ENCODE measurements at places on chromosomes 2 and 18.

- DNase-seq, result no peak
These were observed 25.1 kb downstream of the ASXL2 start for GRCh38 chr2:25853038-25853638.

DNA sequence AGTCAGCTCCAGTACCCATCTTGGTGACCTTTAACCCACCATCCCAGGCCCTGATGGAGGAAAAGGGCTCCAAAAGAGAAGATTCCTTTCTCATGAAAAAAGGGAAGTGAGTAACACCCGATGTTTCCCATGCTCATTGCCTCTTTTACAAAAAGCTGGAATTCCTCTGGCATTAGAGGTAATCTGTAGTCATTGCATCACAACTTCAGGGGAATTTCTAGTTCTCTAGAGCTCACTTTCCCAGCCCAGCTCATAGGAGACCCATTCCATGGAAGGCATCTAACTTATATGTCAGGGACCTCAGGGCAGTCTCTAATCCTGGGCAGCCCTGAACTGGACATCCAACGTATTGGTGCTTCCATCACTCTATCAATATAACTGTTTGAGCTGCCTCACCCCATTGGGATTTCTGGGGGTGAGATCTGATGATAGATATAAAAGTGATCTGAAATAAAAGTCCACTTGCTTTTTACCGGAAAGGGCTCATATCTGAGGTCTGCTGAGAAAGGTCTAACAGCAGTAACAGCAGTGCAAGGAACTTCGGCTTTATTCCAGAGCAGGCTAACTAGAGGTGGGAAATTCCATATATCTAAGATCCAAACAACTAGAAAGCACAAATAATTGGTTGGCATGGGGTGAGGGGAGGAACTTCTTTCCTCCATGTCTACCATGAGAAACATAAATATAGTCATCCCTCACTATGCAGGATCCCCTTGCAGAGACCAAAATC, 106.1 kb downstream of the ETAA1 start:
- DNase-seq, result no peak

- DNase-seq, result no peak
These were observed 137.4 kb upstream of the CDCA7 start for GRCh38 chr2:173217116-173217840.

GRCh38 chr2:223523551-223524001, 78.6 kb downstream of the SCG2 start:
- DNase-seq, result no peak

- no peak for DNase-seq
These were observed 374.2 kb downstream of the TDRD15 start for GRCh38 chr2:21498016-21498415.

GRCh38 chr2:70143314-70144150, 47.3 kb downstream of the C2orf42 start:
- peak; percentile 54 for DNase-seq

DNA sequence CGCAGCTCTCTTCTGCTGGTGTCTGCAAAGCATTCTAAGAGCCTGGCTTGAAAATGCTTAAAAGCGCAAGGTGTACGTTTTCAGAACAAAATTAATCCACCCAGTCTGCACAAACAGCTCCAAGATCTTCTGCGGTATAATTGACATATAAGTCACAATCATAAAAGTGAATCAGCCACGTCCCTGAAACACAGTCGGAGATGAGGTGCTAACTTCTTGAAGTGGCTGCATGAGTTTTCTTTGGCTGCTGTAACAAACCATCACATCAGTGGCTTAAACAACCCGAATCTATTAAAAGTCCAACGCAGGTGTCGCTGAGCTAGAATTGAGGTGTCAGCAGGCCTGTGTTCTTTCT, 32.6 kb downstream of the ARL4C start:
- no peak for DNase-seq

GRCh38 chr2:238462782-238463396, 36.2 kb downstream of the ASB1 start:
- DNase-seq, result no peak

DNA sequence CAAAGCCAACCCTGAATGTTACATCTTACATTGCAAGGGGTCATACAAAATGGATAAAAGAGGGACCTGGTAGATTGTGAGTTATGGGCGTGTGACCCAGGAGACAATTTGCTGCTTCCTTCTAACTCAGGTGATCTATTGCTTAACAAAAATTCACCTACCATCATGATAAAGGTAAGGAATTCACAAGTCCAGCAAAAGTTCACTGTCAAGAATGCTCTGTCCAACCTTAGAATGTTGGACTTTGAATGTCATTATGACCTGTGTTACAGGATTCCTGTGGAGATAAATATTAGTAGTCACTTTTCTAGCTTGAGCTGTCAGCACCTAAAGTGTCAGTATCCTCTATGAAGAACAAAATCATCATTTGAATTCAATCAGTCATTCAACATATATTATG, 7.9 kb upstream of the KLF7 start:
- DNase-seq, result no peak

GRCh38 chr2:173151671-173152401, 76.2 kb downstream of the MAP3K20 start:
- DNase-seq, result no peak

- no peak for DNase-seq
These were observed 1210.6 kb upstream of the NXPH2 start for GRCh38 chr2:139990646-139991335.

GRCh38 chr2:44706681-44707553, 234.6 kb upstream of the SIX3 start:
- no peak for DNase-seq

DNA sequence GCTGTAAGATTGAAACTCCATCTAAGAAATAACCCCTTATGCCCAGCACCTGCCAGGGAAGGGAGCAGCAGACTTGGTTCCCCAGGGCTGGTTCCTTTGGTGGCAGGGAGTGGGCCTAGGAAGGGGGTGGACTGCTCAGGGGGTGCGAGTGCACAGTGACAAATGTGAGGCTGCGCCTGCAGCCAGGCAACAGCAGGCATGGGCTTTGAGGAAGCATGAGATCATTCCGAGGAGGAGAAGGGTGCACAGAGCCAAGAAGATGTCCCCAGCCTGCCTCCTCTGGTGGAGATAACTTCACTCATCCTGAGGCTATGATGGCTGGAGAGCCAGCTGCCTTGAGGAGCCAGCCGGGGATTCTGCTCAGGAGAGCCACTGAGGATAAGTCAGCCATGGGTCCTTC, 158.0 kb downstream of the CAPN13 start:
- DNase-seq, result no peak

GRCh38 chr2:154495455-154495868, 203.0 kb upstream of the KCNJ3 start:
- DNase-seq, result no peak

GRCh38 chr2:45634223-45634622, 17.3 kb upstream of the PRKCE start:
- DNase-seq, result no peak

- DNase-seq, result no peak
These were observed 72.7 kb downstream of the GREB1L start for GRCh38 chr18:21314724-21315123.

DNA sequence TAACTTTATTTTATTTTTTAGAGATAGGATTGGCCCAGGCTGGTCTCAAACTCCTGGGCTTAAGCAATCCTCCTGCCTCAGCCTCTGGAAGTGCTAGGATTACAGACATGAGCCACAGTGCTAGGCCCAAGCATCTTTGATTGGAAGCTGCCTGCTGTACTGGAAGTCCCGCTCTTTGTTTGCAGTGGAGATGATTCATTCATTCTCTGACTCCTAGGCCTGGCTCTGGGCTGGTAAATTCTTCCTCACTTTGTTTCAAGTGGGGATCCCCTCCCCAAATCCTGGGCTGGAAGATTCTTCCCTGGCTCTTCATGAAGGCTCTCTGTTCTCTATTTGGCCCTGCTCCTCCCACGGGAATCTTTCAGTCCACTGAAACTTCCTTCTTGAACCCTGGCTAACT, 81.9 kb downstream of the NEURL3 start:
- no peak for DNase-seq

DNA sequence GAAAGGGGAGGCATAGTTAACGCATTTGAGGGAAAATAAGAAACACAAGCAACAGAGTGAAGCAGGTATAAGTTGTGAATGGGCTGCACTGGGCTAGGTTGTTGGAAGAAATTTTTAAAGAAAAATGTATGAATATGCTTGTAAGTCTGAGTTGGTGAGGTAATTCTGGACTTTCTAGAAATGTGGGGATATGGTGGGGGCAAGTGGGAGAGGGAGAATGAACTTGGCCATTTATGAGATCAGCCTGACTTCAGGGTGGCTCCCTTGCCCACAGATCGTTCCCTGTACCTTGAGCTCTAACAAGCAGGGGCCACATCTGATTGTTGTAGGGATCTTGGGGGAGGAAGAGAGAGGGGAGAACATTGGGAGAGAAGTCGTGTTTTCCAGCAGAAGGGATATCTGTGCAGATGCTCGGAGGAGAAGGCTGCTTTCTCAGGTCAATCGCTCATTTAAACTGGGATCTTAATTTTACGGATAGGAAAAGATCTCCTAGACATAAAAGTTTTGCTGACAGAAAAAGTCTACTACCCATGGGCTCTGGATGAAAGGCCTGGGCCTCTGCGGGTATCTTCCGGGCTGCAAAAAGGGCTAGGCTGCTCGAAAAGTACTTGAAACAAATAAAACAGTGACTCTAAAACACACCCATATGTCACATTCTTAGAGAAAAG, 42.5 kb upstream of the FZD5 start:
- DNase-seq, result no peak

- DNase-seq, result no peak
These were observed 49.3 kb downstream of the PTRHD1 start for GRCh38 chr2:24743924-24744323.

GRCh38 chr18:26488417-26489009, 59.8 kb downstream of the KCTD1 start:
- no peak for DNase-seq

- DNase-seq, result no peak
These were observed 40.6 kb upstream of the INHBB start for GRCh38 chr2:120305296-120305695.

DNA sequence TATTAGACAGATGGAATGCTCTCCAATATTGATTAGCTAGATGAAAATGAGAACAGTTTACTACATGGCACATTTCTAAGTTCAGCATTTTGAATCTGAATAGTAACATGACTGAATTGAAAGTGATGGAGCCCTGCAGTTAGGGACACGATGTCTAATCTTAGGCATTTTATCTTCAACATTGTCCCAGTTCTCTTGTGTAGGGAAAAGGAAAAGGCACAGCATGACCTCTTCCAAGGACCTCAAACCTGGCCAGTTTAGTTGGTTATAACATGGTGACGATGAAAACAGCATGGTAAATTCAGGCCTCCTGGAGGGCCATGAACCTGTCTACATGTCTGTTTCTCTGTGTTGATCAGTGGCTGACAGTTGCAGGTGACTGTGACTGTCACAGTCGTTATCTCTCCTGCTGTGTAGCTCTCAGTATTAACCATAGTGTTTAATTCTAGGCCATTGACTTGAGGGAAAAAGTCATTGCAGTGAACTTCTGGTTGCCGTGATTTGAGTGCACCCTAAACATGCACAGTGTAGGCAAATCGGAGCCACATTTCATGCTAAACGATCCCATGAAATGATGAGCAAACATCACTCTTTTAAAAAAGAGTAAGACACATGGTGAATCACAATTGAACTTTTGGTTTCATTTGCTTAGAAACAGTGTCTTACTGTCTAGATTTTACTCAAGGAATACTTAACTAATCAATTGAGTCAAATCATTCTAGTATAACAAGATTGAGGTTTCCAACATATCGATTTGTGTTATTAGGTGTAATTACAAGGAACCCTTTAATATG, 129.7 kb downstream of the PHLPP1 start:
- DNase-seq, result no peak

DNA sequence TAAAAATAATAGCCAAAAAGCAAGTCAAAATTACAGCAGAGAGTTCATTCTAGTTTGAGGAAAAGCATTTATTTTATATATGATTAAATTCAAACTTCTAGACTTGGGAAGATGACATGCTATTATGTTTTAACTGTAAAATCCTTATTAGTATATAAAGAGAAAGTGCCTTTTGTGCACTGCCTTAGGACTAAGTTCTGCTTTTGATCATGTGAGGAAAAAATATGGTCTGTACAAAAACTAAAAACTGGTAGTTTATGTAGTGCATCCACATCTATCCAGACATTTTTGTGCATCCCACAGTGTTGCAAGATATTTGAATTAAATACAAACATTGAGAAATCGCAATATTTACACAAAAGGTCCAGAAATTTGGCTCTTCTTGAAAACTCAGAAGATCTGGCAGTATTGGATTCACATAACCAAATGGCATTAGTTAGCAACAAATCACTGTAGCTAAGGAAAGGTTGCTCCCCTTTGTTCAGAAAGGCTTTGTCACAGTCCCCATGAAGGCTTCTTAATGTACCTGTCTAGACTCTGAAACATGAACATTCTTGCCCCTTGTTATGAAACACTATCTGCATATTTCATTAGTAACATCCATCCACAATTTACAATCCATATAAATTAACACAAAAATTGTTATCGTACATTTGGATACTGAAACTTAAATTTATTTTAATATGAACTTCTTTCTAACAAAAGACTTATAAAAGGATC, 2.2 kb downstream of the MMADHC start:
- DNase-seq, result no peak

- no peak for DNase-seq
These were observed 41.2 kb upstream of the REG3A start for GRCh38 chr2:79200762-79201161.

DNA sequence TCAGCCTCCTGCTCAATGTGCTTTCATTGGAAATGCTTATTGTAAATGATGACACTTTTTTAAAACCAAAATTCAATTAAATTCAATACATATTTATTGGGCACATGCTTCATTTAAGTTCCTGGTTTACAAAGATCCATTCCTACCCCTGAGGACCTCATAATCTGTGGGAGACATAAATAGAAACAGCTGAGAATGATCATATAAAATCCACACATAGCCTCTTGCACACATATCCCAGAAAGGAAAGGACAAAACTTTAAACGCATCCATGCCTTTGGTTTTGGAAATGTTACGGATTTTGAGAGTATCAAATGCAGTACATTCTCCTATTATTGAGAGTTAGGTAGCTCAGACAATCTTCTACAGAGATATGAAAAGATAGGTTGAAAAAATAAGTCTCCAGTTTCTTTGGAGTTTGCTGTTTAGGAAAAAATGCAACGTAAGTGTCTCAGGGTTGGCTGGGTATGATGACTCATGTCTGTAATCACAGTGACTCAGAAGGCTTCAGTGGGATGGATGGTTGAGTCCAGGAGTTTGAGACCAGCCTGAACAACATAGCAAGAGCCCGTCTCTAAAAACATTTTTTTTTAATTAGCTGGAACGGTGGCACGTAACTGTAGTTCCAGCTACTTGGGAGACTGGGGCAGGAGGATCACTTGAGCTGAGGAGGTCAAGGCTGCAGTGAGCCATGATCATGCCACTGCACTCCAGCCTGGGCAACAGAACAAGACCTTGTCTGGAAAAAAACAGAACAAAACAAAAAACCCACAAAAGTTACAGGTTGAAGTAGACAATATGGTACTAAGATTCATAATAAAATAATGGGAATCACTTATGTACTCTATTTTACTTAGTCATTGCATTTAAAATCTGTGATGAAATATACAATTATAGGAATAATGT, 3.9 kb upstream of the PRELID3A start:
- no peak for DNase-seq

- peak; percentile 10 for DNase-seq
These were observed 56.7 kb upstream of the MSTN start for GRCh38 chr2:190119257-190119656.

GRCh38 chr2:124805060-124805459, 780.0 kb downstream of the CNTNAP5 start:
- DNase-seq, result no peak
